NCI-H510A treated with DMSO at 0.1 percent for 48 hours (cell line): ENCODE measurements at places on chromosomes 3 and 15.
A peak's percentile ranks its signal among the peaks of the same experiment; 100 is the strongest.

GRCh38 chr3:133881939-133882825 is 13.5 kb downstream of the RAB6B start:
- DNase-seq: no peak

GRCh38 chr3:151327571-151328198 is 1.7 kb downstream of the P2RY13 start:
- DNase-seq: peak; percentile 39

DNA sequence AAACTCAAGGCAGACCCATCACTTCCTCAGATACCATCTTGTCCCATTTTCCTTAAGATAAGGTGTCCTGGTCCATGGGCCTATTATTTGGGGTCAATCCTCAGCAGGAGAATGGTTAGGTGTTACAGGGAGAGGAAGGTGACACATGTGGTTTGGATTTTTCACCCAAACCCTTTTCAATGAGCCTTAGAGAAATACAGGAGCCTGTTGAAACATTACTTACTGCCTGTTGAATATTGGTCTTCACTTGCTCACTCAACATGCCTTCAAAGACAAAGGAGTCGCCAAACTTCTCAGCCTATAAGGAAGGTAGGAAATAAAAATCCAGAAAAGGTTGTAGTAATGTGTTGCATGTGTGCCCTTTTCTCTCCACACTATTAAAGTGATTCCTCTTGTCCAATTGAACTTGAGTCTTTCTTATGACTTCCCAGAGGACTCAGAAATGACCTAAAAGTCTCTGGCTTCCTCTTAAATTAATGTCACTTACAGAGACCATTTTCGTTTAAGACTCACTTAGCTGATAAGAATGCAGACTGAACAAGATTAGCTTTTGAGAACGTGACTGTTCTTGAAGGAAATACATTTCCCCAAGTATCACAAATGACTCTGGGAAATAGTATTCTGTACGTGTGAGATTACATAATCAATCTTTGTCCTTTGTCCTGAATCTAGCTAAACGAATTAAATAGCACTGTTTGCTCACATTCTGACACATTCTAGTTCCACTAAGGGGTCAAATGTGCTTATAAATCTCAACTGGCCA is 17.8 kb downstream of the SUMF1 start:
- no peak for DNase-seq

DNA sequence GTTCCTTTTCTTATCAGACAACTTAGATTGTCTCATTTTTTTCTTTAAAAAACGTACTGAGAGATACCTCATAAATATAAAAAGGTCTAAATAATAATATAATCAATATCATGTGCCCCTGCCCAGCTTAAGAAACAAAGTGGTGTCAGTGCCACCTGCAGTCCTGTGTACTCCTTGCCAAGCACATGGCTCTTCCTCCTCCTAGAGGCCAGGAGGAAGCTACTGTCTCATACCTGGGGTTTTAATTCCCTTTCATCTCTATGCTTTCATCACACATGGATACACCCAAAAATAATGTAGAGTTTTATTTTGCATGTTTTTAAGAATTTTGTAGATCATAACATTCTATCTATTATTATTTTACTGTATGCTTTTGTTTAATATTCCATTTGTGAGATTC is 98.6 kb upstream of the C15orf61 start:
- DNase-seq: no peak

GRCh38 chr3:174725303-174725702 is 133.8 kb upstream of the NAALADL2 start:
- no peak for DNase-seq

GRCh38 chr3:151599103-151599672 is 134.5 kb upstream of the AADACL2 start:
- DNase-seq: no peak

DNA sequence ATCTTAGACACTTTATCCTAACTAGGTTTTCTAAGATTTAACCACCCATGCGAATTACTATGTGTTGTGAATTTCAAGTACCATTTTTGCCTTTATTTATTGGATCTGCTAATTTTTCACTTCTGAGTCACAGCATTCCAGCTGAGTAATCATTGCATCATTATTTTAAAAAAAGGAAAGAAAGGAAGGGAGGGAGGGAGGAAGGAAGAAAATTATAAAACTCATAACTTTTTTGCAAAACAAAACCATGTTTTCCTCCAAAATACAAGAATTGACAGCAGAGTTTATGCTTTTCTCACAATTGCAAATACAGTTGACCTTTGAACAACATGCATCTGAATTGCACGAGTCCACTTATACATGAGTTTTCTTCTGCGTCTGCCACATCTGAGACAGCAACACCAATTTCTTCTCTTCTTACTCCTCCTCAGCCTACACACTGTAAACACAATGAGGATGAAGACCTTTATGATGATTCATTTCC is 651.4 kb upstream of the NECTIN3 start:
- no peak for DNase-seq

DNA sequence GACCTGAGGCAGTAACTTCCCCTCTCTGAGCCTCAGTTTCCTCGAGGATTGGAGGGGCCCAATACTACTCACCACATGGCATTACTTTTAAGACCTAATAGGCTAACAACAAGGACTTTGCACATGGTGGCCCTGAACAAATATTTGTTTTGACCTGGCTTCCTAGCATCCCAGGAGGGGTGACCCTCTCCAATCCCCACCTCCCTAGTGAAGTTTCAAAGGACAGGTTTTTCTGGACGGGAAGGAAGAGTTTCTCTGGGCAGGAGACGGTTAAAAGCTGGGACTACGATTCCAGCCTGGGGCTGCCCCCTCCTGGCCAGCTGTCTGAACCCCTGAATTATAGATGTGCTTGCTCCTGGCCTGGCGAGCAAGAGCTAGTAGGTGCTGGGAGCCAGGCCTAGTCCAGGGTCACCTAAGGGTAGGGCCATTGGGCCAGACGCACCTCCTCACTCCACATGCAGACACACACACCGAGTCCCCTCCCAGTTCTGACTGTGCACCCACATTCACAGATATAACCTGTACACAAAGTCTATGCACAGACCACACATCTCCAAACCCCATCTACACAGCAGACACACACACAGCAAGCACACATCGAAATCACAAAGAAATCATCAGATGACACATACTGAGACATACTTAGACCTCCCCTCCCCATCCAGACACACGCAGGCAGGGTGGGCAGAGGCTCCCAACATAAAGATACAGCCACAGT is 2.7 kb upstream of the ISL2 start:
- no peak for DNase-seq

DNA sequence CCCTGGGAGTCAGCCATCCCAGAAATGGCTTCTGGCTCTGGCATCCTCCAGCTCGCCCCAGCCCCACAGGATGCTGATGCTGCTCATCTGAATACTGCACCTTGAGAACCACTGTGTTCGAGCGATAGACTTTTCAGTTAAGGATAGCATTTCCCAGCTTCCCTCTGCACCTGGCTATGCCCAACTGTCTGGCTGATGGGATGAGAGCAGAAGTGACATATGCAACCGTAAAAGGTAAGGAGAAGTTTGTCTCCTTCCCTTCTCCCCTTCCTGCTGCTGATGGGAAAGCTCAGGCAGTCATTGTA is 9.7 kb upstream of the HHATL start:
- DNase-seq: no peak

DNA sequence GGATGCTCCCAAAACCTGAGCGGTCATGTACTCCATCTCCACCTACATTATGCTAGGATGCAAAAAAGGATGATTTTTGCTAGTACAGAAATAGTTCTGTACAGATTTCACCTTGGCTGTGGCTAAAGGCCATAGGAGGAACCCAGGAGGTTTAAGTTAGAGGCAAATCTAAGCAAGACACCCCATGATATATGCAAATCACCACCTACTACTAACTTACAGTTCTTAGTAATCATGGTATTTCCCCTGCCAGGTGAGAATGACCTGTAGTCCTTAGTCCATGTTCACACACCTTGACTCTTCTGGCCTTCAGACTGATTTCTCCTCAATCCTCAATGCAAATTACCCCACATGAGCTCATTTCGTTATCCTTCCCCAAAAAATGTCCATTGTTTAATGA is 154.2 kb downstream of the IMPG2 start:
- no peak for DNase-seq

GRCh38 chr15:73901126-73901810 is 25.0 kb upstream of the LOXL1 start:
- no peak for DNase-seq

GRCh38 chr15:63729115-63729884 is 104.4 kb downstream of the HERC1 start:
- DNase-seq: no peak

GRCh38 chr3:33115024-33115768 is 1.4 kb downstream of the CRTAP start:
- DNase-seq: no peak

GRCh38 chr3:123287962-123288302 is 86.2 kb downstream of the SEC22A start:
- DNase-seq: no peak

GRCh38 chr3:172680684-172681083 is 30.2 kb downstream of the NCEH1 start:
- no peak for DNase-seq

GRCh38 chr3:119184796-119185570 is 11.6 kb downstream of the UPK1B start:
- no peak for DNase-seq

DNA sequence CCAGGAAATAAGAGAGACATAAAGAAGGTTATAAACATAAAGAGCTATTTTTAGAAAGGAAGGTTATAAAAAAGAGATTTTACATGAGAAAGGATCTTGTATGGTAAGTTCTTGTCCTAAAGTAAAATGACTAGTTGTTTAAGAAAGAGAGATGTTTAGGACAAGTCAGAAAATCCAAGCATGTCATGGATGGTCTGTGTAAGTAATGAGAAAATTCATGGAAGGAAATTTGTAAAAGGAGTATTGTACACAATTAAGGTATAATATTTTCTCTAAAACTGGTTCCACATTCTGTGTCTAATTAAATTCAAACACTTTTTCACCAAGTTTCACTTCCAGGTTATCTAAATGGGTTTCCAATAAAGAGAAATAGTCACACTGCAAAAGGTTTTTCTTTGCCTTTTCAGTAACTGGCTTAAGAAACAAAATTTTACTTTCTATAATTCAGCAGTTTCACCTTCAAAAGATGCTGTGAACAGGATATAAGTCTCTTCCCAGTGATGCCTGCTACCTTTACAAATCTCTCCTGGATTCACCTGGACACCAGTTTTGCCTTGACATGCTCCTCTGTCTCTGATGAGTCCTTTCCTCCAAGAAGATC is 455.7 kb downstream of the ZIC1 start:
- DNase-seq: no peak

DNA sequence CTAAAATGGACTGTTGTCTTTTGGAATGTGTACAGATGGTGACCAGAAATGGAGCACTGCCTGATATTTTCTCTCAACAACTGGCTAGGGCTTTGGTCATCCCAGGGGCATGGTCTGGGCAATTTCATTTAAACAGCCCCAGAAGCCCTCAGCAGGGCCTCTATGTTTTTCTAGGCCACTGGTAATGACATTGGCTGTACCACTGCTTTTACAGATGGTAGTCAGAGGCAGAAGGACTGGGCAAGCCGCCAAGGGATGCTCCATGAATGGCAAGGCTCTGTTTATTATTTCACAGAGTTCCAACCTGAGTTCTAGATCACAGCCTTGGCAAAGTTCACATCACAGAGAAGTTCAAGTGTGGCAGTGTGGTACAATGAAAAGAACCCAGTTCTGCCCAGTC is 37.0 kb upstream of the LMCD1 start:
- DNase-seq: no peak

GRCh38 chr15:83365370-83365938 is 81.0 kb upstream of the BNC1 start:
- DNase-seq: no peak

GRCh38 chr15:74400915-74401757 is 32.6 kb downstream of the SEMA7A start:
- DNase-seq: no peak

DNA sequence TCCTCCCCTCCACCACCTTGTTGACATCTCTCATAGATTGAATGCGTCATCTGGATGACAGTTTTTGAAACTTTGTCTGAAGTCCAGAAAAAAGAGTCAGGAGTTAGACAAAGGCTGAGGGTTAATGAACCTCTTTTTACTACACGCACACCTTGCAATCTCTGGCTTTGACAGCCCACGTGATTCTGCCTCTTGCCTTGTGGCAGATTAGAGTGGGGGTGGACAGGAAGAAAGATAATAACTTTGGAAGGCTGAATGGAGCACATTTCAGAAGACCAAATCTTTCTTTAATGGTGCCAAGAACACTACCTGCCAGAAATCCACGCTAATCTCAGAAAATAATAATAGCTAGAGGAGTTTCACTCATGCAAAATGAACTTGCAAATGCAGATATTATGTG is 327.9 kb upstream of the TRIM42 start:
- no peak for DNase-seq

DNA sequence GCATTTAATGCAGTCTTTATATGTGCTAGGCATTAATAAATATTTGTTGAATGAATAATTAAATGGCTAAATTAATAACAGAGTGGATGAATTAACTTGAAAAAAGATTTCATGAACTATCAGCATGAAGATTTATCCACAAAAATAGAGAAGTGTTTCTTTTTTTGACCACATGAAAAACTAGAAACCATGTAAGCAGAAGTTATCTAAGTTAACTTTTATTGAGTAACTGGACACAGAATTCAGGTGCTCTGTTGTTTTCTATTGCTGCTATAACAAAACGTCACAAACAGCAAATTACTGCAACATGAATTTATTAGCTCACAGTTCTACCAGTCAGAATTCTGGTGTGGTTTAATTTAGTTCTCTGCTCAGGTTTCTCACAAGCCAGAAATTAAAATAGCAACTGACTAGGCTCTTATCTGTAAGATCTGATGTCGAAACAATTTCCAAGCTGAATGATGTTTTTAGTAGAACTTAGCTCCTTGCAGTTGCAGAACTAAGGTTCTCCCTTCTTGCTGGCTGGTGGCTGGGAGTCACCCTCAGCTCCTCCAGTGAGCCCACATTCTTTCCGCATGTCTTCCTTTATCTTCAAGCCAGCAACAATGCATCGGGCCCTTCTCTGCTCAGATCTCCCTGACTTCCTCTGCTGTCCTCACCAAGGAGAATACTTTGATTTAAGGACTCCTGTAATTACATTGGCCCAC is 810.2 kb upstream of the ALCAM start:
- DNase-seq: no peak

DNA sequence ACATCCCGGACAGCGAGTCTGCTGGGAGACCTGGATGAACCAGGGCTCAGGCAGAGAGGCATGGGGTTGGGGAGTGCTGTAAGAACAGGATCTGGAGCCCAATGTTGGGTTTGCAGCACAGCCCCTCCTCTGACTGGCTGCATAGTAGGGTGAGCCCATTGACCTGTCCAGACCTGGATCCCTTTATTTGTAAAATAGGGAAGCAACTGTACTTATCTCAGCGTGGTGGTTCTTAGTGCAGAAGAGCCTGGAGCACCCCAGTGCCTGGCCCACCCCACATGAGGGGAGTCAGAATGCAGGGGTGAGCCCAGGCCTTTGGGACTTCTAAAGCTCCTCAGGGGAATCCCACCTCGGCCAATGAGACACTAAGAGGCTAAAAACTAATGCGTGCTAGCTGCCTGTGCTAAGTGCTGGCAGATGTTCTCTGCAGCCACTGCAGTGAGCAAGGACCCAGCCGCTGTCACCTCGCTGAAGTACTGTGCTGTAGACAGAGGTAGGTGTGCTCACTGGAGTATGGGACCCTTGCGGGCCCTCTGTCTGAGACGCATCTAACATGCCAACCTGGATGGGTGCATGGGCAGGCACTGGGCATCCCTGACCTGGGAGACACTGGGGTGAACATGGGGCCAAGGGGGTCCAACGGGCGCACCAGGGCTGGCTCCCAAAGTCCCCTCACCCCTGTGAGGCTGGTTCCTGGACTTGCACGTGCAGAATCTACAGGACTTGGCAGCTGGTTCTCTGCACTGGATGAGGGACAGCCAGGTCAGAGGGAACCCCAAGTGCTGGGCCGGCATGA is 95.6 kb downstream of the ATP10A start:
- no peak for DNase-seq

GRCh38 chr3:146464783-146465182 is 4.6 kb downstream of the PLSCR2 start:
- no peak for DNase-seq
